Umbilical cord (tissue), 2 donors: ENCODE measurements at places on chromosomes 6 and 20.

DNA sequence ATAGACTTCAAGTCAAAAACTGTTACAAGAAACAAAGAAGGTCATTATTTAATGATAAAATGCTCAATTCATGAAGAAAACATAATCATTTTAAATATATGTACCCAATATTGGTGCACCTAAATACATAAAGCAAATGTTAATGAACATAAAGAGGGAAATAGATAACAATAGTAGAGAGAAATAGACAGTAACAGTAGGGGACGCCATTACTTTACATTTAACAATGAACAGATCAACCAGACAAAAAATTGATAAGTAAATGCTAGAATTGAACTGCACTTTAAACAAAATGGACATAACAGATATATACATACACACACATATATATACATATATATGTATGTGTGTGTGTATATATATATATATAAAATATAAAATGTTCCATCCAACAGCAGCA, 37.4 kb downstream of the IL22RA2 start:
- no peak for DNase-seq

DNA sequence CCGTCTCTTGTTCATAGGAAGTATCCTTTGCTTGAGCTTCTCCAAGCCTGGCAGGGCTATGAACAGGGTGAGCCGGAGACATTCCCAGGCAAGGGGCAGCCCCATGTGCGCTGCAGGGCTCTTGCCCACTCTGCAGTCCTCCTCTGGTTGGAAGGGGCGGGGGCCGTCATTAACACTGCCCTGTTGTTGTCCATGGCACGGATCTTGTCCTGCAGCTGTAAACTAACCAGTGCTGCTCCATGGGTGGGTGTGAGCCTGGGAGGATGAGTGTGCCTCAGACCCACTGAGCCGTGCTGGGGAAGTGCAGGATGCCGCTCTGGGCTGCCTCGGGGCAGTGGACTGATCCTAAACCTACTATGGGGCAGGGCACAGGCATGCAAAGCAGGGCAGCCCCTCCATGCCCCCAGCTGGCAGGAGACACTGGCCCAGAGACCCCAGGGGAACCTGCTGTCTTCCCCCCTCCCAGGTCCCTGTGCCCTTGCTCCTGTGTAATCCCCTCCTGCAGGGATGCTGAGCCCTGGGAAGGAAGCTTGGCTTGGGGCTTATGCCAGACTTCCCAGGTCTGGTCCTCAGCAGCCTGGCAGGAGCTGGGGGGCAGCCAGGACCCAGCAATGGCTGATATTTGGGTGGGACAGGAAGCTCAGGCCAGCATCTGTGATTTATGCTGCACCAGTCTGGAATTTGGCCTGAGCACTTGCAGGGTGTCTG, 8.5 kb downstream of the EBF4 start:
- no peak for DNase-seq

GRCh38 chr6:34516391-34517324, 39.5 kb downstream of the SPDEF start:
- DNase-seq: no peak

- DNase-seq: peak; percentile 41
Observed at GRCh38 chr6:53020005-53020744, 25.1 kb upstream of the GSTA4 start.

DNA sequence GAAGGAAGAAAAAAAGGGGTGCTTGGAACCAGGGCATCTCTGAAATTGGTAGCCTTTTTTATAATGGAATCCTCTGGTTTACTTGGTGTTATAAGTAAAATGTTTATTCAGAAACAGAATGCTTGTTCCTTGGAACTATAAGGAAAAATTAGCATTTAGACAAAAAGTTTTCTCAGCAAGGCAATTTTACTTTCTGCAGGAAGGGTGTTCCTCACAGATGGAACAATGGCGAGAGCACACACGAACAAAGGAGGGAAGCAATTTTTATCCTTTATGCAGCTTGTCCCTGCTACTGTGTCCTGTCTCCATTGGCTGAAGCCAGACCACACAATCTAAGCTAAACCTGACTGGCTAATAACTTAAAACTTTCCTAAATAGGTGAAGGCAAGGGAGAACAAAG, 22.7 kb upstream of the FANCE start:
- DNase-seq: no peak

DNA sequence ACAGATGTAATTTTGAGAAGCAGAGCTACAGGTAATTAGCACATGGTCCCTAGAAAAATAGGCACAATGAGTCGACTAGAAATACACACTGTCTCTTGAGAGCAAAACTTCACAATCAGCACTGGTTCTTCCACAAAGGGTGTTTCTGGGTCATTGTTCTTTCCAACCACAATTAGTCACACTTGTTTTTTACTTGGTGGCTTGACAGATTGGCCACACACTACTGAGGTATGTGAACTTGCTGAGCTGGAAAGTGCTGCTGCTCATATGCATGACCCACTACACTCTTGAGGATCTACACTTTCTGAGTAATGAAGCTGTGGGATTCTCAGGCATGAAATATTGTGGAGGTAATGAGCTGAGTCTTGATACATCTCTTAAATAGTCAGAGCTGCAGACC, 347.7 kb downstream of the BCKDHB start:
- peak; percentile 14 for DNase-seq

DNA sequence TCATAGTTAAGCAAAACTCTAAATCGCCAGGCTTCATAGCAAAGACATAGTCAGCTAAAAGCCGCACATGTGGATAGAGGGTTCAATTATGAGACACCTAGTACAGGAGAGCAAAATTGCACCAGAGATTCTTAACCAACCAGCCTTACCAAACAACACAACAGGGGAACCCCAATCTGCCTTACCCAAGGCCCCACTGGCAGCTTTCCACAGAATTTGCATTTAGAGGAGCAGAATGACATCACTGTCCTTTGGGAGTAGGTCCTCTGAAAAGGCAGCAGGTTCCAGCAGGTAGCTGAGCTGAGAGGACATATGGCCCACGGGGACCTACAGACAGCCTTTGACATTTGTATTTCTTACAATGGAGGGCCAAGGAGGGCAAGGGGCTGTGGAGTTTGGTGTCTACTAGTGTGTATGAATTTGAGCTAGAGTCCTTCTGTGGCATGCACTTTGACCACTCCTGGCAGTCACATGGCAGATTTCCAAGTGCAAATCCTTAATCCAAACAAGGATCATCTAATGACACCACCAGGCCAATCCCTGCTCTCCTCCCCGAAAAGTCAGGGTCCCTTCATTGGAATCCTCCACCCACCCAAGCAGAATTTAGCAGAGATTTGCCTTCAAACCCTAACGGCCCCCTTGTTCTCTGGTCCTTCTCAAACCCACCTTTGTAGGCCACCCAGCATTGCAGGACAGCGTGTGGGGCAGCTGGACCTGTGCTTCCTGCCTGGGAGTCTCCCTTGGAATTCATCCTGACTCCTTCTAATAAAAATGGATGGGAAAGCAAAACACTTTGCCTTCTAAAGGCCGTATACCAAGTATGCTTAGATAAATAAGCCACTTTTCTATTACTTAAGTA, 171.2 kb upstream of the SUPT3H start:
- no peak for DNase-seq
